ENCODE measurements at places on chromosomes 7 and 10.

DNA sequence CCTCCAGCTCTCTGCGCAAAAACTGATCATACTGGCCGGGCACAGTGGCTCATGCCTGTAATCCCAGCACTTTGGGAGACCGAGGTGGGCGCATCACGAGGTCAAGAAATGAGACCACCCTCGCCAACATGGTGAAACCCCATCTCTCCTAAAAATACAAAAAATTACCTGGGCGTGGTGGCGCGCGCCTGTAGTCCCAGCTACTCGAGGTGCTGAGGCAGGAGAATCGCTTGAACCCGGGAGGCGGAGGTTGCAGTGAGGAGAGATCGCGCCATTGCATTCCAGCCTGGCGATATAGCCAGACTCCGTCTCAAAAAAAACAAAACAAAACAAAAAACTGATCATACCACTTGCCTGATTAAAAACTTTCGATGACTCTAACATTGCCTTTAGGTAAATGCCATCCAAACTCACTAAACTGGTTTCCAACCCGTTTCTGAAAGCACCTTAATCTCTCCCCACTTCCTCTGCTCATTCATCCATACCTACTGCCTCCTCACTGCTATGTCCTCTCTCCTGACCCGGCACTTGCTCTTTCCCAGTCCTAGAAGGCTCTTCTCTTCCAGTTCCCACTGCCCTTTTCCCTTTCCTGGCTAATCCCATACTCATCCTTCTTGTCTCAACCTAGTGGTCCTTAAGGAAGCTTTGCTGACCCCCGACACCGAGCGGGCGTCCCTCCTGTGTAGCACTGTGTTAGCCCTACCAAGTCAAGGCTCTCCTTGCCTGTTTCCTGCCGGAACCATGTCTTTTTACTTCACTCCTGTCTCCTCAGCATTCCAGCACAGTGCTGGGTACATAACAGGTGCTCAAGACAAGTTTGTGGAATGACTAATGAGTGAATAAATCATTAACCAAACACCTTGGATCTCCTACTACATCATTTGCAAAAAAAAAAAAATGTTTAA lies 686 bp upstream of the MIOS start:
- DNase-seq, result peak; percentile 71

- no peak for DNase-seq
These were observed 7.5 kb upstream of the CH25H start for GRCh38 chr10:89214566-89215165.

- DNase-seq, result no peak
These were observed 179.3 kb downstream of the NPSR1 start for GRCh38 chr7:34837316-34837715.

DNA sequence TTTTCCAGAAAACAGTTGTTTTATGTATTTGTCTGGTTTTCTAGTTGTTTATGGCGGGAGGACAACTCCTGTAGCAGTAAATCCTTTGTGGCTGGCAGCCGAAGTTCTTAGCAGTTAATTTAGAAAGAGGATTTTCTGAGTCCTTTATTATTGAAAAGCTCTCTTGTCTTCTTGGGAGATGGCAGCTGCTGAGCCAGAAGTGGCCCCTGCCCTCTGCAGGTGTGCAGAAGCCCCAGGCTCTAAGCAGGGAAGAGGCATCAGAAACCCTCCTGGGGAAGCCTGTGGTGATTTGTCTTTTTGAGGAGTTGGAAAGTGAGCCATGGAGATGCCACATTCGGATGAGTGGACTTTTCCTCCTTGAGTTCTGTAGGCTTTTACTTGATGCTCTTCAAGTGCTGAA lies 106.3 kb downstream of the GLRX3 start:
- no peak for DNase-seq

- DNase-seq, result peak; percentile 64
These were observed 59.1 kb upstream of the ZNF32 start for GRCh38 chr10:43707770-43708169.

DNA sequence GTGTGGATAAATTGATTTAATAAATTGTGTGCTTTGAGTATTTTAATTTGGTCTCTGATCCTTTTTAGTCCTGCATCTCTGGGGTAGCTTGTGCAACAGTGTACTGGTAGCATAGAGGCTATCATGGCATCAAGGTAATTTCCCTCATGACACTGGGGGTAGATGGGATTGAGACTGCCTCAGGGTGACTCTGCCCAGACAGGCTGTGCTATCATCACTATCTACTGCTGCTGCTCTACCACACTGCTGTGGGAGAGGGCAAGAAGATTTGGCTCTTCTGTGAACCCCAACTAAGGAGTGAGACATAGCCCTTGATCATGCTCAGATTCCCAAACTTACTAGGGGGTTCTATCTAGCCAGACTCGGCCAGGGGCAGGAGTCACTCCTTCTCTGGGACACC lies 43.6 kb upstream of the JAZF1 start:
- DNase-seq, result no peak

DNA sequence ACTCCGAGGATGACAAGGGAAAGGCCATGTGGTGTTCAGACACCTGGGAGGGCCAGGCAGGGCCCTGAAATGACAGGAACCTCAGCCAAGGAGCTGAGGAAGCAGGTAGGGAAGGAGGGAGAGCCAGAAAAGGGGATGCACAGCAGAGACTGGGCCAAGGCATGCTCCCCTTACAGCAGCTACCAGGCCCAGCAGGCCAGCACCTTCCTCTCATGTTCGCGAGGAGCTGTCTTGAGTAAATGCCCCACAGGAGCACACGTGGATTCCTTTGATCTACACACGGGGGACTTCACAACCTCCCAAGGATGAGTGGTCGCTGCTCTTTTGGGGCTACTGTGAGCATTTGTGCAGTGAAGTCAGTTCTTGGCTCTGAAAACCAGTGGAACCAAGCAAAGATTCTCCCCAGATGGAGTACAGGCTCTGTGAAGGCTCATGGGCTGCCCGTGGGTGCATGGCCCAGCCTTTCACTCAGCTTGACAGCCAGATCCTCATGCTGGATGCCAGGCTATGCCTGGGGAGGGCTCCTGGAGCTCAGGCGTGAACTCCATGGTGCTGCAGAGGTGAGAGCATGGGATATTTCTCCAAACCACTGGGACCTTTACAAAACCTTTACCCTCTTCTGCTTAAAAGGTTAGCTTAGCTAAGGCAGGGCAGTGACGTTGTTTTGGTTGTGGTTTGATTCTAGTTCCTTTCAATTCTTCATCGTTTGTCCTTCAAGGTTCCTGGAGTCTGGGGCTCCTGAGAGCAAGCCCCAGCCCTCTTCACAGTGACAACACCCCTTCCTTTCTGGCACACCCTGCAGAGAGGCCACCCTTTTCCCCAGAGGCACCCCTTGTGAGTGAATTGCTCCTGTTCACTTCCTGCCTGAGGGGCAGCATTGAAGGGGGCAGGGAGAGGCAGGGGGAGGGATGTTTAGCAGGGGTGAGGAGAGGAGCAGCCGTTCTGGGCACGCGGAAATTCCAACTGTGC lies 74.2 kb upstream of the ZPBP start:
- DNase-seq, result no peak

GRCh38 chr10:100519311-100520051 lies at the start of gene SEC31B:
SEC31B (minus strand) TSS chr10:100519861; CDS start chr10:100516952, 2,909 bp downstream.
- DNase-seq, result peak; percentile 55

- no peak for DNase-seq
These were observed 56.5 kb downstream of the ENO4 start for GRCh38 chr10:116905845-116906210.

- no peak for DNase-seq
These were observed 86.6 kb downstream of the AHCYL2 start for GRCh38 chr7:129311429-129311828.

GRCh38 chr10:44982496-44982895 lies 3.9 kb upstream of the DEPP1 start:
- no peak for DNase-seq

GRCh38 chr10:79084972-79085597 lies 16.3 kb downstream of the ZMIZ1 start:
- DNase-seq, result peak; percentile 90

- DNase-seq, result no peak
These were observed 251.5 kb downstream of the TRIL start for GRCh38 chr7:28706584-28706983.

DNA sequence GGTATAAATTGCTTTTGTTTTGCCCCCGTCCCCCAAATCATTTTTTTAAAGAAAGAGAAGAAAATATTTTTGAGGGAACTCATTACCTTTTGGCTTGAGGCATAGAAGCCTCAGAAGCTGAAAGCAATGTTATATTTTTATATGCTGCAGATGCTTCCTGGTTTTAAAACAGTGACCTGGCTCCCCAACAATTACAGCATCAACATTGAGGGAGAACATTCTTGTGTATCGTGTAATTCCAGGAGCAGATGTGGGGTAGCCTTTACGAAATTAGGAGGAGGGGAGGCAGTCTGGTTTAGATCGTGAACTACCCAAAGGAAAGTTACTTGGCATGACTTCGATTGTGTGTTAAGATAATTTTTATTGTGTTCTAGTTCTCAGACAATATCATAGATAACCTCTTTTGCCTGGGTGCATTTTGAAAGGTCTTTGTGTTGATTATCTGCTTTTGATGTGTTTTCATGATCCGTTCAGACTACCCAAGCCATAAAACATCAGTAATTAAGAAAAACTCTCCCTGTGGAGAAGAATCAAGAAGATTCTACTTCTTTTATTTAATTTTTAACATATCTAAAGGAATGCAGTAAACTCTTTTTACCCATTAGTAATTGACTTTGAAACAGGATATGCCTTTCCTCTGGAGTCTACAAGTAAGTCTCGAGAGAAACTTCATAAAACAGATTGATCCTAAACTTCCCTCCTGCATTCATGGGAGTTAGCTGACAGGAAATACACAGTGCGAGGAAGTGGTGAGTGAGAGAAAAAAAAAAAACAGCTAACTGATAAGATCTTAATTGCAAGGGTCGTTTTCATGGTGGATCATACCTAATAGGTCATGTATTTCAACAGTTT lies 141.4 kb downstream of the KIAA1217 start:
- DNase-seq, result no peak

DNA sequence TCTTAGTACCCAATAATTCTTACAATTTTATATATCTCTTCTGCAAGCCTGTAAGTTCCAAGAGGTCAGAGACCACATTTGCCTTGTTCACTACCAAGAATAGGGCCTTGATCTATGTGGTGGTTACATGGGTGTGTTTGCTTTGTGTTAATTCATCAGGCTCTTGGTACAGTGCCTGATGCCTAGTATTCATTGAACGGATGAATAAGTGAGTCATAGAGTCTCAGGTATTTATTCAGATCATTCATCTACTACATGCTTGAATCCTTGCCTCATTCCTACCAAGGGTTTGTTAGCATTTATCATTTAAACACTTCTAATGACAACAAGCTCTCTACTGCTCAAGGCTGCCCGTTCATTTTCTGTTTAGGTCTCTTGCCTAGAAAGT lies 11.3 kb upstream of the SGPL1 start:
- no peak for DNase-seq

DNA sequence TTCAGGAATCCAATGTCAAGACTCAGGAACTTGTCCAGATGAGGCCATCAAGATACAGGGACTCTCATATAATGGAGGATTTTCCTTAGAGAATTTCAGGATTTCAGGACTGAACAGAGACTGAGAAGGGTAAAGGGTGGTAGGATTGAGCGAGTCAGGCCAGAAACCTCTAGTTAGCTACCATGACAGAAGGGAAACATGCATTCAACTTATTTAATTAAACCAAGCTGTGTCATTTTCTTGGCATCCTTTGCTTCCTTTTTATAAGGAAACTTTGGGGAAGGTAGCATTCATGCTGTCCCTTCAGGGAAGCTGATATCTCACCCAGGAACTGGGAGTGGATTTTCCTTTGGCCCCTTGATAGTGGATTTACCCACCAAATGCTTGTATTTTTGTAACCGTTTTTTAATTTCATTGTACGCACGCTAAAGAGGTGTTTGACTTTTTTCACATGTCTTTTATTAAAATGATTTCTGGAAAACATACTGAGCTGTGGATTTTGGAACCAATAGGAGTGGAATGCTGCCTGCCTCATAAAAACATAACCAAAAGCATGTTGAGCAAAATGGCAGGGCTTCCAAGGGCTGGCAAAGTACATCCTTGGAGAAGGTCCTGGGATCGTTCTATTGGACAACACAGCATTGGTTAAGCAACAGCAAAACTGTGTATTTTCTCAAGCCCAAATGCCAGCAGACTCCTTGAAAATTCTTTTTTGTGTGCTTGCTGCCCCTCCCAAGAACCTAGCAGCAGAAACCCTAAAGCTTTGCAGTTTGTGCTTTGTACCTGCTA lies 104.5 kb downstream of the CXCL12 start:
- no peak for DNase-seq

- DNase-seq, result no peak
These were observed 1.0 kb upstream of the LRRN3 start for GRCh38 chr7:111089822-111090426.

GRCh38 chr10:64726466-64726865 lies 1205.3 kb downstream of the REEP3 start:
- DNase-seq, result no peak

DNA sequence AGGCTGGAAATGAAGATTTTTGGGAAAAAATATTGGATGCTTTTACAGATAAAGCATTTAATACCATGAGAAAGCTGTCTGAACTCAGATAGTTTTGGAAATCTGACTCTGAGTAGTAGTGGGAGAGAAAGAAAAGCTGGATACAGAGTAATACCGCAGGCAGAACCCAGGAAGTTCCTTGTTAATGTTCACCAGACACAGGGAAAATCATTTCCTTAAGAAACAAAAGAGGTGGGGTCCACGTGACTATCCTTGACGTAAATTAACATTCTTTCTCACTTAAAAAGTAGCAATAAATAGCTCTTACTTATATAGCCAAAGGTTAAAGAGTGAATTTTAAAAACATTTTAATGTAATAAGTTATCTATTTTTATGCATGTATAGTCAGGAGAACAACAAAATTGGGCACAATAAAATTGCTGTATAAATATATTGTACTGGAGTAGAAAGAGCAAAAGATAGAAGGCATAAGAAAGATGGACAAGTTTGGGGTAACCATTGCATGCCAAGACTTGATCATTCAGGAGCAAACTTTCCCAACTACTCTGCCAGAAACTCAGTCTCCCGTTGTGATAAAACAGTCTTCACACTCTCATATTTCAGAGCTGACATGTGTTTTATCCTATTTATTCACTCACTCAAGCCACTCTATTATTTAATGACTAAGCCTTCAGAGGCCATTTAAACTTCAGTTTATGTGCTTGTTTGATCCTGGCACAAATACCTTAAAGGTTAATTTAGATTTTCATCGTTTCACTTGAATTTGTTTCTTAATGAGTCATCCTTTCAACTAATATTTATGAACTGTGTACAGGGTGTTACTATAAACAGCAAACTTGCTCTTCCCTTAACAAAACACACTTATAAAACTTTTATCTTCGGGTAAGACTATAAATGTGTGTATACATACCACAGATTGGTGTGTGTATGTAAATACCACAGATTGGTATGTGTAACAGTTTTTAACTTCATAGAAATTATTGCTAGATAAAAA lies 143.1 kb downstream of the GNAI1 start:
- DNase-seq, result peak; percentile 85

GRCh38 chr10:57262892-57263291 lies 901.8 kb upstream of the ZWINT start:
- no peak for DNase-seq

- no peak for DNase-seq
These were observed 45.3 kb downstream of the TACC2 start for GRCh38 chr10:122034149-122034756.

DNA sequence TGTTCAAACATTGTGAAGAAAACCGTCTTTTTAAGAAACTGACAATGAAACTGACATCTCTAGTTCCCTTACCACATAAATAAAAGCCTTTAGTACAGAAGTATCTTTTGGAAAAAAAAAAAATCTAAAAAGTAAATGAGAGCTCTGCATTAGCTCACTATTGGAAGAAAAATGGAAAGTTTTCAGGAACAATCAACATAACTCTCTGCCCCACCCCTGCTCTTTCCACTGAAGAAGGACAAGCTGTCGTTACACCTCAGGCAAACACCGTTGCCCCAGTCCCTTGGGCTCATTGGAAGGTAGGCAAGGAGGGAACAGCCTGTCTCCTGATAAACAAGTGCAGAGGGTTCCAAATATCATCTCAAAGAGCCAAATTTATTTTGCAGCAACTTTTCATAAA lies 22.4 kb upstream of the C1QL3 start:
- no peak for DNase-seq
